Activated CD4-positive, alpha-beta memory T cell treated with anti-CD3 and anti-CD28 coated beads, Interleukin-2, amount 10 ng/mL, durations not matched to agents 7 days and 5 days (primary cell): ENCODE measurements at places on chromosomes 11 and 22. TPM values are rescaled to one million over a fixed set of nuclear protein-coding genes. Genes with fewer than 3 reads are reported as not detected.

OR8D1 gene
- not detected for total RNA-seq

OR10D3 gene
- not detected for total RNA-seq

RAB38 gene
- total RNA-seq: 1.2 TPM

MS4A14 gene
- total RNA-seq: not detected

CBX7 gene
- 24.9 TPM for total RNA-seq

CCDC81 gene
- 0.45 TPM for total RNA-seq

FDXACB1 gene
- total RNA-seq: 3.6 TPM

TEX54 gene
- not detected for total RNA-seq

OR8J3 gene
- not detected for total RNA-seq

OR51G1 gene
- total RNA-seq: not detected

NTM gene
- total RNA-seq: not detected

DAGLA gene
- 0.10 TPM for total RNA-seq

THYN1 gene
- 61.5 TPM for total RNA-seq

VSTM5 gene
- not detected for total RNA-seq

ZP1 gene
- 0.18 TPM for total RNA-seq

PACS1 gene
- 95.0 TPM for total RNA-seq

MPZL3 gene
- total RNA-seq: 34.9 TPM

SLC22A6 gene
- not detected for total RNA-seq

ST14 gene
- total RNA-seq: not detected
